ENCODE measurements at places on chromosomes 1 and 21.

- DNase-seq: no peak
Measured at GRCh38 chr1:100862591-100862990, 32.1 kb downstream of the EXTL2 start.

DNA sequence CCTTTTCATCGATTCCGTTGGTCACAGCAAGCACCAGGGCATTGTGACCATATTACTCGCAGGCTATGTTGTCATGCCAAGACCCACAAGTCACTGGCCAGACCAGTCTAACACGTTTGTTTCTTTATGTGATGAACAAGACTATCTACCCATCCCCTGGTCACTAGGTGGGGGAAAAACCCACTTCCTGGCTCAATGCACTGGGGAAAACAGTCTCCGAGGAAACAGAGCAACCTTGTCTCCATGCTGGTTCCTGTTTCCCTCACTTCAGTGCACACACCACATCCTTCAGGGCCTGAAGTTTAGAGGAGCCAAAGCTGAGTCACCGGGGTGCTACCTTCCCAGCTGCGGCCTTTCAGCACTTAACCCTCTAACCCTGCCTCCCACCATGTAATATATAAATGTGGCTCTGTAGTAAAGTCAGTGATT lies 20.9 kb downstream of the ERICH3 start:
- peak; percentile 32 for DNase-seq

- no peak for DNase-seq
Measured at GRCh38 chr1:116409751-116410191, 36.7 kb downstream of the ATP1A1 start.

DNA sequence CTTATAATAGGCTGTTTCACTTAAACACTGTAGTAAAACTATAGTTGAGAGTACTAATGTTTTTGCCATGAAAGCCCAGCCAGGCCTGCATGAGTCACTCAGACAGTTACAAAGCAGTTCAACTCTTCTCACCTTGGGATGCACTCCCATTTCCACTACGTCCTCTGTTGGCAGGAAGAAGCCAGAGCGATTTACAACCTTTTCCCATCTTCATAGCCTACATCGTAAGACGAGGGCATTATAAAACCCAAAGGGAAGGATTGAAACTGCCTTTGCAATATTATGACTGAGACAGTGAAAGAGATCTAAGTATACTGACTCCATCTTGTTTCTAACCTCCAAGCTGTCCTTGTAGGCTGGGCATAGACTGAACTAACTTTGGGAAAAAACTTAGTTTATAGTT lies 71.8 kb upstream of the CSF1 start:
- no peak for DNase-seq

DNA sequence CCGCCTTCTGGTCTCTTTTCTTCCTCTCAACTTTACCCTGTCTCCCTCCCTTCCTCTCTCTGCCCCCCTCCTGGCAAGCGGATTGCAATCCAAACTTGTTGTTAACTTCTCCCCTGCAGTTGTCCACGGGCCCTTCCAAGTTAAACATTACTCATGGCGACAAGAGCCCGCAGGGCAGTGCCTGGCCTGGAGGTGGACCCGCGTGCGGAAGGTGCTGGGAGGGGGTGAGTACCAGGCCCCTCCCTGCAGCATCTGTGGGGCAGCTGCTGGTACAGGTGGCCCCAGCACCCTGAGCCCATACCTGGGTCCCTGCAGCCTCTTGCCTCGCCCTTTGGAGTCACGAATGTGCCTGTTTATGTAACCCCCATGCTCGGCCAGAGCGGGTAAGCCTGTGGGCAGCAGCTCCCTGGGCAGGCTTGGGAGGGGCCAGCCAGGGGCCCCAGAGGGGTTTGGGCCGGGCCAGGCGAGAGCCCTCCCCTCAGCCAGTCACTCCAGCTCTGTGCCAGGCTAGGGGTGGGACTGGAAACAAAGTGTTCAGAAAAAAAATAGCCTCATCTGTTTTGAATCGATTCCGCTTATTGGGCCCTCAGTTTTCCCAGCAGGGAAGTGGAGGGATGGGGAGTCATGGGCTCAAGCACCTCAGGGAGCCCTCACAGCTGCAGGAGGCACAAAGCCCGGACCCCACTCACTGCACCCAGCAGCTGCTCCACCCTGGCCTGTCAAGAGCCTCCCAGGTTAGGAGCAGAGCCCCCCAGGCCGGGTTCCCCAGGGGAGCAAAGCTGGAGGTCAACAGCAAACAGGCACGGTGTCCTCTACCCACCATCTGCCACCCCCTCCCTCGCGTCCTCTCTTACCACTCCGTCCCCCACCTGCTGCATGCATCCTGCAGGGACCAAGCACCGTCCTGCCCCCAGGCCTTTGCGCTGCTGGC lies 14.0 kb upstream of the FAAP20 start:
- DNase-seq: no peak

GRCh38 chr1:41419584-41420295 lies 58.5 kb downstream of the FOXO6 start:
- no peak for DNase-seq
